ENCODE measurements at places on chromosomes 1 and 21.

DNA sequence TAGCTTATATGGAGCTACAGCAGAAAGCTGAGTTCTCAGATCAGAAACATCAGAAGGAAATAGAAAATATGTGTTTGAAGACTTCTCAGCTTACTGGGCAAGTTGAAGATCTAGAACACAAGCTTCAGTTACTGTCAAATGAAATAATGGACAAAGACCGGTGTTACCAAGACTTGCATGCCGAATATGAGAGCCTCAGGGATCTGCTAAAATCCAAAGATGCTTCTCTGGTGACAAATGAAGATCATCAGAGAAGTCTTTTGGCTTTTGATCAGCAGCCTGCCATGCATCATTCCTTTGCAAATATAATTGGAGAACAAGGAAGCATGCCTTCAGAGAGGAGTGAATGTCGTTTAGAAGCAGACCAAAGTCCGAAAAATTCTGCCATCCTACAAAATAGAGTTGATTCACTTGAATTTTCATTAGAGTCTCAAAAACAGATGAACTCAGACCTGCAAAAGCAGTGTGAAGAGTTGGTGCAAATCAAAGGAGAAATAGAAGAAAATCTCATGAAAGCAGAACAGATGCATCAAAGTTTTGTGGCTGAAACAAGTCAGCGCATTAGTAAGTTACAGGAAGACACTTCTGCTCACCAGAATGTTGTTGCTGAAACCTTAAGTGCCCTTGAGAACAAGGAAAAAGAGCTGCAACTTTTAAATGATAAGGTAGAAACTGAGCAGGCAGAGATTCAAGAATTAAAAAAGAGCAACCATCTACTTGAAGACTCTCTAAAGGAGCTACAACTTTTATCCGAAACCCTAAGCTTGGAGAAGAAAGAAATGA lies 37.6 kb downstream of the CENPF start:
- DNase-seq = no peak

DNA sequence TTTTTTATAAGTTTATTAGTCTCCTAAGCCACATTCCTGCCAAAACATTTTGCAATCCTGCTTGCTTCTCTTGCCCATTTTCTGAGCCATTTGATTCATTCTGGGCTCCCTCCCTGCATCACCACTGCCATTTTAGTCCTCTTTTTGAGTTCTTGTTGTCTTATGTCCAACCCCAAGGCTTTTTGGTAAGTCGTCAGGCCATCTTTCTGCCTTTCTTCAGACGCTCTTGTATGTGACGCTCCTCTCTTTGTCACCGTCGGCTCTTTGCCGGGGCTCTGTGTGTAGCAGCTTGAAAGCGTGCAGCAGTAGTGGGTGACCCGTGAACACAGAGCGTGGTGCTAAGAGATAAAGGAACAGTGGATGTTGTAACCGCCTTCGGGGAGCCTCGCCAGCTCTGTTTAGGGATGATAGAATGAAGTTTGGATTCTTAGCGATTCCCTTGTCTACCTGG lies 14.6 kb downstream of the HUNK start:
- DNase-seq = no peak

DNA sequence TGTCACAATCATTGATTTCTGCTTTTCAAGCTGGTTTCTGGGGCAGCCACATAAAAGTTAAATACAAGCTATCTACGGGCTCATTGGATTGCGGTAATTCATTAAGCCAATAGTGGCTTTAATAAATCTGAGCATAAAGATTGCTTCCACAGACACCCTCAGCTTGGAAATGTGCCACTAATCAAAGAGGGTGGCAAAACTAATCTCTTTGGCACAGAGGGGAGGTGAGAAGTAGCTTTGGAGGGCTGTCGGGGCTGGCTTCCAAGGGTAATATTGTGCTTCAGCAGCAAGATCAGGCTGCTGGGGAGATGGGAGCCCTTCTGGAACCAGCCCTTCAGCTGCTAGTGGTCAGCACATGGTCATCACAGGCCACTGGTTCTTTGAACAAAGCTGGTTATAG lies 21.2 kb upstream of the KAZN start:
- no peak for DNase-seq

GRCh38 chr1:34929853-34930701 lies 627 bp upstream of the DLGAP3 start:
- DNase-seq = no peak

- DNase-seq = peak; percentile 78
These were observed 704 bp upstream of the CRABP2 start for GRCh38 chr1:156705918-156706656.

DNA sequence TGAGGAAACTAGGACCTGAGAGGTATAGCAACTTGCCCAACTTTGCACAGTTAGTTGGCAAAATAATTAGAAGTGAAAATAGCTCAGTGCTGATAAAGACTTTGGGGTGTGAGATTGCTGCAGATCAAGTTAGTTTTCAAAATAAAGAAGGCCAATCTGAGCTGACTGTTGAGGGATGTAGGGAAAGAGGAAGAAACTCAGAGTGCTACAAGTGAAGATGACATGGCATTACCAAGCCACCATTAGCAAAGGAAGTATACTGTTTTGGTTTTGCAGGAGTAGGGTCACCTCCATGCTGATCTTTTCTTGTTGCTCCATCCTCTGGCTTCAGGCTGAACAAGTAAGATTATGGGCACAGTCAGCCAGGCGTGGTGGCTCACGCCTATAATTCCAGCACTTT lies 78.7 kb upstream of the ADAM30 start:
- DNase-seq = no peak

DNA sequence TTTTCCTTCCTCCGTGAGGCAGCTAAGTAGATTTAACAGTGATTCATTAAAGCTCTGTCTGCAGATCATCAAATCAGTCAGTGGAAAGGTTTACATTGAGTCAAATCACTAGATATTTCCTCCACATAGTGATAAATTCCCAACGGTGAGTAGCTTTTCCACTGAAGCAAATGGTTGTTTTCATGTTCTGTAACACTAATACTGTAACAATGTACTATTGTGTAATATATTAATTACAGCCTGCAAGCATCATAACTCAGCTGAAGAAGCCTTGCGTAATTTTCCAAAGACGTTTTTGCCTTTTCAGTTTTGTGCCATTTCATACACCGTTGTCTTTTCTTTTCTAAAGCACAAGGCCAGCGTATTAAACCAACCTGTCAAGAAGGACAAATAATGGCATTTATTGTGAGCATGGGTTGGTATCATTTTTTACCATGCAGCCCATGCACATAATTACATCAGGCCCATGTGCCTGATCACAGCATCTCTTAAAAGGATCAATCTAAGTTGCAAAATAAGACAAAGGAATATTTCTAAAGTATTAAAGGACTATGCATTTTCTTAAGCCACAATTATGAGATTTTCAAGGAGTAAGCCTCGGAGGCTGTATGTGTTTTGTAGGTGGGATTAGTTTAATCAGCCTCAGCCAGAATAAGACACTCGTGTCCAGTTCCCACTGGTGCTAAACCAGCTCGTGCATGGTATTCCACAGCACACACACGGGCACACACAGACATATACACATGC lies 16.7 kb upstream of the PDE9A start:
- DNase-seq = no peak

DNA sequence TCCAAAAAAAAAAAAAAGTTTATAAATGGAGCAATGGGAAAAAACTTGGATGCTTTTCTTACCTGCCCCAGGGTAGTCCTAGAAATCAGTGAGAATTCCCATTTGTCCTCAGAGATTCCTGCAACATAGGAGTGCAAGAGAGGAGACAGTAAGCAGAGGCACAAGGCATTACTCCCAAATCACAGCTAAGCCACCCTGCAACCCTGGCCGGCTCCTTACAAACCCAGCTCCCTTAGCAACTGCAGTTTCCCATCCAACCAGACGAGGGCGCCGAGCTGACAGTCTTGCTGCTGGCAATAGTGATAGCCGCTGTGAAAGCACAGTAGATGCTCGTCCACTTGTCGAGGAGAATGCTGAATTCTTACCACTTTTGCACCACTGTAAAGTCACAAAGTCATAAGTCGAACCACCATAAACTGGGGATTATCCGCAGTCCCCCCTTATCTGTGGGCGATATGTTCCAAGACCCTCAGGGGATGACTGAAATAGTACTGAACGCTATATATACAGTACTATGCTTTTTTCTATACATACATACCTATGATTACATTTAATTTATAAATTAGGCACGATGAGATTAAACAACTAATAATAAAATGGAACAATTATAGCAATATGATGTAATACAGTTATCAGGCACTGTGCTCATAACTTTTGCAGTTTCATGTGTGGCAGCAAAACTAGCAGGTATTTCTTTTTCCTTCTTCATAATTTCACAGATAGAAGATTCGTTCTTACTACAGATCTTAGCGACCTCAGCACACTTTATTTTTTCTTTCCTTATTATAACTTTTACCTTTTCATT lies 6.0 kb upstream of the PITHD1 start:
- peak; percentile 87 for DNase-seq

- DNase-seq = no peak
These were observed 49.2 kb upstream of the ABCG1 start for GRCh38 chr21:42169758-42170157.

DNA sequence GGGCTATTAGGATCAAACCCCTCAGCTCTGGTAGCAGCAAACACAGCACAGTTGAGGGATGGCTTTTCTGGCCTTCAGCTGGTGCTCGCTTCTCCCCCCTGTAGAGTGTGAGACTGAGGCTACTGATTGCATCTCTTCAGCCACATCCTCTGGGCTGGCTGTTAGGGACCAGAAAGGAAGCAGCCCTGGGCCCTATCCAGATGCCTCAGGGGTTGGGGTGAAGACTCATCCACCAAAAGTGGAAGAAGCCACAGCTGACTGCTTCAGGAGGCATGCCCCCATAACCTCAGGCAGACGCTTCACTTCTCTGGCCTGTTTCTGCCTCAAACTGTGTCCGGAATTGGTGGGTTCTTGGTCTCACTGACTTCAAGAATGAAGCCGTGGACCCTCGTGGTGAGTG lies 6.2 kb upstream of the TMEM200B start:
- no peak for DNase-seq

DNA sequence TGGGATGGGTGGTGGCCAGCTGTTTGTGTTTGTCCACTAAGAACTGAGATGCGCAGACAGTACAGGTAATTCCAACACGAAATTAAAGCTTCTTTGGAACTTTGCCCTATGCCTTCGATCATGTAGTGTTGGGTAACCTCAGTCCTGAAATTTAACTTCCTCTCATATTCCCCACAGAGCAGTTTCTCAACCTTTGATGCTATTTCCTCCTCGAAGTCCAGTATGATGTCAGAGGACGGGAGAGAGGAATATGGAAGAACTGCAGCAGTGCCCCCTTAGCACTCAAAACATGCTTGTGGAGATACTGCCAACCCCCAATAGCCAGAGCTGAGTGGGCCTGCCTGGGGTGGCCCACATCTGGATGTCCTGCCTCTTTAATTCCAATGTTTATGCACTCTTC lies 3.6 kb downstream of the LPAR3 start:
- DNase-seq = no peak

- DNase-seq = no peak
These were observed 32.0 kb downstream of the PTAFR start for GRCh38 chr1:28144203-28145135.

DNA sequence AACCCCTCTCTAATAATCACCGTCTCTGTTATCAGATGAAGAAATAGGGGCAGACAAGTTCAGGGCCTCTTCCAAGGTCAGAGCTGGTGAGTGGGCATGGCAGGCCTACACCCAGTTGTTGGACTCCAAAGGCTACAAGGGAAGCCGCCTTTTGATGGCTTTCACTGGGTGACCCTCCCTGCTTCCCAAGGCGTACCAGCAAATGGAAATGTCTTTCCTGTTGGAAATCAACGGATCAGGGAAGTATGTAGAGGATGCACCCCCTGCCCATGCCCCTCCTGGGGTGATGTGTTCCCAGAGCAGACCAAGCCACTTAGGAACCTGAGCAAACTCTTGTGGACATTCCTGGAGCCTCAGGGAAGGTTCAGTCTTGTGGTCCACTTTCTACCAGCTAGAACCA lies 47.4 kb downstream of the LGR6 start:
- DNase-seq = no peak

DNA sequence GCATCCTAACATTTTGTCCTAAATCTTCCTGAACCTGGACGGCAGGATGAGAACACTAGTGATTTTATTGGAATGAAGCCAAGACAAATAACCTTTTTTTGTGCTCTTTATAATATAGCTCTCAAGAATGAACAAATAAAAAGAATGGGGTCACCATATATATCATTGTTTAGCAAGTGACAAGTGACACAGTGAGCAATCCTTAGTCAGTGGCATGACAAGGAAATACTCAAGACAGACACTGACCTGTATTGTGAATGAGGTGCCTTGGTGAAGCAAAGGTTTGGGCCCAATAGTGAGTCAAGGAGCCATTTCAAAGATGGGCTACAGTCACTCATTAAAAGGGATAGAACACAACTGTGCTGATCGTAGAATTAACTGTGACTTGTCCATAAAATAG lies 35.7 kb downstream of the PTGFR start:
- DNase-seq = no peak

DNA sequence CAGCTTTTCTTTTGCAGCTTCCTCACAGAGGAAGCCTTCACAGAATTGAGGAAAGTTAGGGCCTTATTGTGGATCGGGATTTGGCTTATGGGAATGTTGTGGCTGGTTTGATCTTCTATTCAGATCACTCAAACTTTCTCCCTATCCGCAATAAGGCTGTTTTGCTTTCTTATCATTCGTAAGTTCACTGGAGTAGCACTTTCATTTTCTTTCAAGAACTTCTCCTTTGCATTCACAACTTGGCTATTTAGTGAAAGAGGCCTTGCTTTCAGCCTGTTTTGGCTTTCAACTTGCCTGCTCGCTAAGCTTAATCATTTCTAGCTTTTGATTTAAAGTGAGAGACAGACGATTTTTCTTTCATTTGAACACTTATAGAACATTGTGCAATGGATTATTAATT lies 181.9 kb upstream of the B3GALT2 start:
- no peak for DNase-seq

DNA sequence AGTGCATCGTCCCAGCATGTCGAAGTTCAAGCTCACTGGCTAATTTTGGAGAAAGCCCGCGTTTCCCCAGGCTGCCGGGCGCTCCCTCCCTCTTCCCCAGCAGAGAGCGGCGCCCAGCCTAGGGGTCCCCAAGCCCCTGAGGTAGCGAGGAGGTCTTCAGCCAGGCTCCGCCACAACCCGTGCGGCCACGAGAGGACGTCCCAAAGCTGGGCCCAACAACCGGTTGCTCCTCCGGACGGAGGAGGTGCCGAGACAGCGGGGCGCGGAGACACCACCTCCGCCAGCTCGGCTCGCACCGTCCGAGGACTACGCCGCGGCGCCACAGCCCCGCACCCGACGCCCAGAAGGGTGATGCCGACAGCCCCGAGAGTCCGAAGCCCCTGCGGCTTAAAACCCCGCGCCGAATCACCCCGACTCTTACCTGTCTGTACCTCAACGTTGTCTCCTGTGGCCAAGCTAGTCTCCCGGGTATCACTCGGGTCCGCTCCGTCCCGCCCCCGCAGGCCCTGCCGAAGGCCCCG lies at the start of gene DENND2C:
Gene DENND2C, minus strand, starts transcription at position 488 of the 521 bp plus-strand sequence. CDS start 44,065 bp downstream, outside the sequence.
- DNase-seq = no peak

GRCh38 chr1:116852910-116853309 lies 56.8 kb upstream of the PTGFRN start:
- DNase-seq = no peak

- peak; percentile 57 for DNase-seq
These were observed 10.7 kb downstream of the CLCNKA start for GRCh38 chr1:16032388-16033102.

All from stimulated activated CD4-positive, alpha-beta T cell treated with anti-CD3 and anti-CD28 coated beads, Interleukin-4, amount 100 ng/mL, for 1 hour (primary cell).